Stimulated activated CD4-positive, alpha-beta T cell treated with anti-CD3 and anti-CD28 coated beads, Interleukin-1b, Interleukin-23, amount 100 ng/mL, for 1 hour (primary cell): ENCODE measurements at places on chromosomes 7 and 10.

GRCh38 chr7:117872561-117873309 is 506 bp downstream of the CTTNBP2 start:
- no peak for DNase-seq

- no peak for DNase-seq
Measured at GRCh38 chr10:85593226-85593772, 773.3 kb downstream of the GRID1 start.

DNA sequence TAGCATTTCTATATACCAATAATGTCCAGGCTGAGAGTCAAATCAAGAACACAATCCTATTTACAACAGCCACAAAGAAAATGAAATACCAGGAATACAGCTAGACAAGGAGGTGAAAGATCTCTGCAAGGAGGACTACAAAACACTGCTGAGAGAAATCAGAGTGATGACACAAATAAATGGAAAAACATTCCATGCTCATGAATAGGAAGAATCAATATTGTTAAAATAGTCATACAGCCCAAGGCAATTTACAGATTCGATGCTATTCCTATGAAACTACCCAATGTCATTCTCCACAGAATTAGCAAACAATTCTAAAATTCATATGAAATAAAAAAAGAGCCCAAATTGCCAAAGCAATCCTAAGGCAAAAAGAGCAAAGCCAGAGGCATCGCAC is 116.8 kb upstream of the ZNF32 start:
- no peak for DNase-seq

GRCh38 chr7:25617214-25617613 is 388.9 kb upstream of the NPVF start:
- DNase-seq = no peak

DNA sequence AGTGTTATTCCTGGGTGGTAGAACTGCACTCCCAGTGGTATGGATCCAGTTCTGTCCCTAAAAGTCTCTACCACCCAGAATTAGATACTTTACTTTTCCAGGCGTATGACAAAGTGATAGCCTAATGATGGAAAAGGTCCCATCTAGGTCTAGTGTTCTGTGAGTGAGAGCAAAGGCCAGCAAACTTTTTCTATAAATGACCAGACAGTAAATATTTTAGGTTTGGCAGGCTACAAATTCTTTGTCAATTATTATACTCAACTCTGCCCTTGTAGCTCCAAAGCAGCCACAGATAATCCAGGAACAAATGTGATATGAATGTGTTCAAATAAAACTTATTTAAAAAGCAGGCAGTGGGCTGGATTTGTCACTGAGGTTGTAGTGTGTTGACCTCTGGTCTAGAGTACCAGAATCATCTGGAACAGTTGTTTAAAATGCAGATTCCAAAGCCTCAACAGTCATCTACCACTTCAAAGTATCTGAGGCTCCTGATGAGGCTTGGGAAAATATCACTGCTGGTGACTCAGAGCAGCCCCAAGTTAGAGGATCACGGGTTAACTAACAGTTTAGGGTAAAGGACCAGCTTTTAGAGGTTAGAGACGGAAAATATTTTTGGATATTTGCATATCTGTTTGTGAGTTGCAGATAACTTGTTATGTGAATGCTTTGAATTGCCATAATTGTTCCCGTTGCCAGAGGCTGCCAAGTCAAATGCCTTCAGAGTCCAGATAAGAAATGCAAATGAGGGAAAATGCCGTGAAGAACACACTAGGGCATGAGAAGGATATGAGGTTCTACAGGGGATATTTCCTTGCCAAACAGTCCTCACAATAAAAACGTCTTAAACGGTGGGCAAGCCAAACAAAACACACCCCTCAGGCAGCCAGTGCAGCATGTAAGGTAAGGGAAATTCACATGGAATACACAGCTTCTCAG is 19.4 kb downstream of the NRAP start:
- DNase-seq = no peak

DNA sequence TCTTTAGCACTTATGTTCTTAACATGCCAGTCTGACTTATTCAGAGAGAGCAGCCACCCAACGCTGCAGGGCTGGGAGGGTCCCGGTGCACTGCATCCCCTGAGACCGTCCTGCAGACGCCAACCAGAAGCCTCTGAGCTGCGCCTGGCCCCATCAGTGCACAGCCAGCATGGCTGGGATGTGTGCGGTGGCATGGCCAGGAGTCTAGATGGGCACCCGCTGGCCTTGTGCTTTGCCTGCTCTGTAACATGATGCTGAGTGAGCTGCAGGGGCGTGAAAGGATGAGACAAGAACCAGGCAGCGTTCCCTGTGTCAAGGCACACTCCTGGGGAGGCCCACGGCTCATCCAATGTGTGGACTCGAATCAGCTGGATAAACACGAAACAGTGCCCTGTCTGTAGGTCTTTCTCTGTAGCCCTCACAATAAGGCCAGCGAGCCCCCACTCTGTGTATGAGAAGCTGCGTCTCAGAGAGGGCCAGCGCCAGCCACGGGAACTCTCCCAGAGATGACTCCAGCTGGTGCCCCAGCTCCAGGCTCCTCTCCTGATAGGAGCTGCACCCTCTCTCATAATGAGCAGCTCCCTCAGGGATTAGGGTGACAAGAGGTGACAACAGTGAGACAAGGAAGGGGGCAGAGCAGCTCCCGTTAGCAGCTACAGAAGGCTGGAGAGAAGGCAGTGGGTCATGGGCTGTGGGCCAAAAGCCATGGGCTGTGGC is 96.8 kb downstream of the TNS3 start:
- DNase-seq = no peak

DNA sequence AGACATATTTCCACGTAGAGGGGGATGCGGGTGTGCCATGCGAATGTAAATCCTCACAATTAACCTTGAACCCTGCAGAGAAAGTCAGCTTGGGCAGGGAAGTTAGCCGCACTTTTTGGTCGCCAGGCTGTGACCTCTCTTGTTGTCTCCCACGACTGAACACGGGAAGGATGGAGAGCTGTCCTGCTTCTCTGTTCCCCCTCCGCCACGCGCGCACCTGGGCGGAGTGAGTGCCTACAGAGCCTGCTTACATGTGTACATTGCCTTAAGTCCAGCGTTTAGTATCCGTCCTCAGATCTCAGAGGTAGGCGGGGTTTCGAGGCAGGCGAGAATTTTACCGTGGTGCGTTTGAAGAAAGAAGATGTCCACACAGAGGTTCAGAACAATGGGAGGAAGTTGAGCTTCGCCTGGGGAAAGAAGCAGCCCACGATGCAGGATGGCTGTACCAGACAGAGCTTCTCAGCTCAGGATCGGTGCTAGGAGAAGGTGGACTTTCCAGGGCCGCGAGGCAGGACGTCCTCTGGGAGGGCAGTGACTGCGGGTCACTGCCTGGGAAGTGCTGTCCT is 482 bp upstream of the ERCC6 start:
- no peak for DNase-seq

DNA sequence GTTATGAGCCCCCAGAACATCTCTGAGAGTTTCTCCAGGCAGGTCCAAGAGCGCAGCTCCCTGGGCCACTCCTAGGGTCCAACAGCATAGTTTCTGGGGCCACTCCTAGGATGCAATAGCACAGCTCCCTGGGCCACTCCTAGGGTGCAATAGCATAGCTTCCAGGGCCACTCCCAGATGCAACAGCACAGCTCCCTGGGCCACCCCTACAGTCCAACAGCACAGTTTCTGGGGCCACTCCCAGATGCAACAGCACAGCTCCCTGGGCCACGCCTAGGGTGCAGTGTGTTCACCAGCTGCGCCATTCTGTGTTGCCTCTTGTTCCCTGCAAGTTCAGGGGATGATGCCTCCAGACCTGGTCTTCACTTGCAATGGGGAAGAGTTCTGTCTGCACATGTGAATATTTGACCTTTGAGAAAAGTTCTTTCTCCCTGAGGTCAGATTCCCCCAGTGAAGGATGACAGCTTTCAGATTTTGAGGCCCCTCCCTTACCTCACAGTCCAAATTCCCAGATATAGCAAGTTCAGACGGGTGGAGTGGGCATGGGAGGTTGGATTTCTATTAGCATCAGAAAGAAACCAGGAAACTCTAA is 43.0 kb upstream of the LEP start:
- no peak for DNase-seq

DNA sequence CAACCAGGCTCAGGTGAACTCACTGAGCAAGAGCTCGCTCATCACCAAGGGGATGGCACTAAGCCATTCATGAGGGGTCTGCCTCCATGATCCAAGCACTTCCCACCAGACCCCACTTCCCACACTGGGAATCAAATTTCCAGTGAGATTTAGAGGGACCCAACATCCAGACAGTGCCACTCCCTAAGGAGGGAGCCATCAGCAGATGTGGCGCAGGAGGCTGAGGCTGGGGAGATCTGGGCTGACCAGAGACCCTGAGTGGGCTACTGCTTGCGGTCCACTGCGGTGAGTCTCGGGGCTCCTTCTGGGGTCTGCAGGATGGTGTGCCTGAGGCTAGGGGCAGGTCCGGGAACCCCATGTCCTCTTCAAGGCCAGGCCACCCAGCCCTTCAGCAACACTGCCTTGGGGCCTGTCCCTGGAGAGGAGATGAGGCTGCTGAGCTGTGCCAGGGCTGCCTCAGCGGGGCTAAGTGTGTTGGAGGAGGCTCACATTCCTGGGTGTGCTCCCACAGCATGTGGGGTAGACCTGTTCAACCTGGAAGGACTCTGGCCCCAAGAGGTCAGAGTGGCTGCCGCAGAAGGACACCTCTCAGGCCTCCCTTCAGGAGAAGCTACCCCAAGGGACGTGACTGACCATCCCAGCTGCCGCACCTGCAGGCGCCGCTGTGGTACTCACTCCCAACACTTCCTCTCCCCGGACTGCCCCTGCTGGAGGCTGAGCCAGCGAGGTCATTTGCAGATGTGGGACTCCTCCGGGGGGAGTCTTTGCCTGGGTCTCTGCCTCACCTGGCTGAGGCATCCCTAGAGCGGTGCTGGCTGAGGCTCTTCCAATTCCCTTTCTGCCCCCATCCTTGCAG is 22.3 kb upstream of the PCBD1 start:
- DNase-seq = no peak

GRCh38 chr10:117204316-117204715 is 7.0 kb downstream of the KCNK18 start:
- no peak for DNase-seq

DNA sequence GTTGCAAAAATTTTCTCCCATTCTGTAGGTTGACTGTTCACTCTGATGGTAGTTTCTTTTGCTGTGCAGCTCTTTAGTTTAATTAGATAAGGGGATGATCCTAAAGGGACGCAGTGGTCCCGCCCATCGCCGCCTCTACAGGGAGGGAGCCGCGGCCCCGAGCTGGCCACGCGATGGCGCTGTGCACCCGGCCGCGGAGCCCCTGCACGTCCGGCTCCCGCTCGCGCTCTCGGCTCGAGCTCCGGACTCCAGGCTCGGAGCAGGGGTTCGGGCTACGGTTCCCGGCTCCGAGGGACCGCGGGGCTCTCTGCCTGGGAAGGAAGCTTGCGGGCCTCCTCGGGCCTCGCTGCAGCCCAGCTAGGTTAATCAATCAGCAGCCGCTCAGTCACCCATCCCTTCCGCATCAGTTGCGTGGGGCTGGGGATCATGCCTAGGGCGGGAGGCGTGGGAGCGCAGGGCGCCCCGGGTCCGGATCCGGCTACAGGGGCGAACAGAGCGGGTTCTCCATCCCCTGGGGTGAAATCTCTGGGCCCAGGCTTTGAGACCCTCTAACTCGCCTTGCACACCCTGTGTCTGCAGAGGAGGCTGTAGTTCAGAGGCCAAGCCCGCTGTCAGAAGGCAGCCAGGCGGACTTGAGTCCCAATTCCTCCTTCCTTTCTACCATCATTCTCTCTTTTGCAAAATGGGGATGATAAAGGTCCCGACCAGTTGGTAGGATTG is 97.9 kb downstream of the WDR11 start:
- no peak for DNase-seq

DNA sequence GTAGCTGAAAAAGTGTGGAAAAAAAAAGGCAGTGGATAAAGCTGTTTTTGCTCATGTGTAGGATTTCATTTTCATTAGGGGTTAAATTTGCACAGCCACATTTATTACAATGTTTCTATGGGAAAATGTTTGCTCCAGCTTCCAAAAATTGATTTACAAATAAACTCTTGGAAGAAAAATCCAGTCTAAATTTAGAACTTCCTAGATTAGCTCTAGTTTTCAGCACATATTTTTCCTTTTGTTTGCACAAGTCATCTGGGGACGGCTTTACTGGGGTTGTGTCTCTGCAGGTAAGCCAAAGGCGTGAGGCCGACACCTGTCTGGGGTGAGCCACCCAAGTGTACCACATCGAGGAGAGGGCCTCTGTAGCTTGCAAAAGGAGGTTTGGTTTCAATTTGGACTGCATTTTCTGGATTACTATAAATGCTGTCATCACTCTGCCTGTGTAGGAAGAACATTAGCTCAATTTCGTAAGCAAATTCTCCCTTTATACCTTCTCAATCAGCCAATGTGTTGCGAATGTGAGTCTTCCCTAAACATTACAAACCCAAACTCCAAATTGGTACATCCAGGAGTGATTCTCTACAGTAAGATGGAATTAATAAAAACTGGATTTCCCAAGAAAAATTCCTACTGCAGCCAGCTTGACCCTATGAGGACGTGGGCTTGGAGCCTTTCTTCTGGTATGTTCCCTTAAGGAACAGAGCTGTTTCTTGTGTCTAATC is 89.5 kb upstream of the ZNF438 start:
- no peak for DNase-seq

DNA sequence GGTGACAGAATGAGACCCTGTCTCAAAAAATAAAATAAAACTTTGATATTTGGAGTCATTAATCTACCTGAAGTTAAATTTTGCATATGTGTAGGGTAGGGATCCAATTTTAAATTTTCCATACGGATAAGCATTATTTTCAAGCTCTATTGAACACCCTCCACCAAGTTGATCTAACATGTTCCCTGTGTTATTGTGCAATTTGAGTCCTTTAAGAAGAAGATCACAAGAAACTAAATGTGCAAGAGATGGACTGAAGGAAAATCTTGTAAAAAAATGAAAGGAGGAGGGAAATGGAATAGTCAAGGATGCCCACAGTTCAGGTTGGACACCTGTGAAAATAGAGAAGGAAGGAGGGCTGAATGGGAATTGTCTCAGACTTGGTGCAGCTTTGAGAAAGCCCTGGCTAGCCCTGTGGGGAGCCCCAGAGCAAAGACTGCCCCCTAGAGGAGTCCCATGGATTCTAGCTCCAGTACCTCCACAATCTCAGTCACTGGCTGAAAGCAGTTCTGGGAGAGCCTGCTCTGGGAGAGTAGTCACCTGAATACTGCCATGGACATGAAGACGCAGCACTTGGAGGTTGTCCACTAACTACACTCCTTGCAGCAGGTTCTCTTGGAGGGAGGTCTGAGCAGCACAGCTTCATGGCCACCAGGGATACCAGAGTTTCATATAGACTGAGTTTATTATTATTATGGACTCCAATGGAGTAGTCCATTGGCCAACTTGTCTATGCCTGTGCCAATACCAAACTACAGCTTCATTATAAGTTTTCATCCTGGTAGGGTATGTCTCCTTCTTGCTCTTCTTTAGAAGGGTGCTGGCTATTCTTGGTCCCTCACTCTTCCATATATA is 5.7 kb upstream of the TIAL1 start:
- no peak for DNase-seq

- no peak for DNase-seq
Measured at GRCh38 chr7:38428041-38428440, 154.6 kb upstream of the TARP start.
